SK-N-DZ (cell line): ENCODE measurements at places on chromosomes 6 and 20.

DNA sequence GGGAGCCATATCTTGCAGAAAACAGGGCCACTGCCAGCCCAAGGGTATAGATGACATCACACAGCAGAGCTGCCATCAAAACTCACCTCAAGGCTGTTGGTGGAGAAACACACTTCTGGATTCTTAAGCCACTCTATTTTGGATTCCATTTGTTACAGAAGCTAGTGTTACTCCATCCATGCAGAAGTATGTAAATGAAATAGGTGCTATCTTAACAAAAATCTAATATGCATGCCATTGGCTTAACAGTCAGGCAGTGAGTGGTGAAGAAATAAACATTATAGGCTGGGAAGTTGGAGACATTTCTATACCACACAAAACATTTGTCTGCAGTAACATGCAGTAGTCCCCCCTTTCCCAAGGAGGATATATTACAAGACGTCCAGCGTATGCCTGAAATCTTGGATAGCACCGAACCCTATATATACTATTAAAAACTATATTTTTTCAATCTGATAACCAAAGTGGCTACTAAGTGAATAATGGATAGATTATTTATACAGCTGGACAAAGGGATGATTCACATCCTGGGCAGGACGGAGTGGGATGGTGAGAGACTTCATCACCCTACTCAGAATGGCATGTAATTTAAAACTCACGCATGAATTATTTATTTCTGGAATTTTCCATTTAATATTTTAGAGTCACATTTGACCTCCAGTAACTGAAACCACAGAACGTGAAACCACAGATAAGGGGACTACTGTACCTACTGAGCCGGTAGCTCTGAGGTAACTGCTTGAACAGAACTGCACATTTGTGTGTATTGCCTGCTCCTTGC lies 160.0 kb upstream of the PLN start:
- no peak for DNase-seq

DNA sequence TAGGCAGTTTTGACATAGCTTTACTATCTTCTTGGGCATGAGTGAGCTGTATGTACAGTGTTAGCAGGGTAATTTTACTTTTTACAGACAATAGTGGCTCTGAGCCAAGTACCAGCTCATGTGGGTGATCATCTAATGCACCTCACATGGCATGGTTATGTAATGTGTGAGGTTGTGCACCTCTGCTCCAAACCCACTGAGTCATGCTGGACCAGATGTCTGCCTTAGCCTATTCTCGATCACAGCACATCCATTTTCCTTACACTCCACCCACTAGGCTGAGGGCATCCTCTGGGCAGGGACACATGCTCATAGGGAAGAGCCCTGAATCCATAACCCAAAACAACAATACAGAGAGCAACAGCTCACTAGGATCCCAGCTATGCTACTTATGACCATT lies 71.6 kb upstream of the FBXL4 start:
- DNase-seq = no peak

GRCh38 chr20:18284805-18285533 lies 3.4 kb upstream of the ZNF133 start:
- DNase-seq = no peak

DNA sequence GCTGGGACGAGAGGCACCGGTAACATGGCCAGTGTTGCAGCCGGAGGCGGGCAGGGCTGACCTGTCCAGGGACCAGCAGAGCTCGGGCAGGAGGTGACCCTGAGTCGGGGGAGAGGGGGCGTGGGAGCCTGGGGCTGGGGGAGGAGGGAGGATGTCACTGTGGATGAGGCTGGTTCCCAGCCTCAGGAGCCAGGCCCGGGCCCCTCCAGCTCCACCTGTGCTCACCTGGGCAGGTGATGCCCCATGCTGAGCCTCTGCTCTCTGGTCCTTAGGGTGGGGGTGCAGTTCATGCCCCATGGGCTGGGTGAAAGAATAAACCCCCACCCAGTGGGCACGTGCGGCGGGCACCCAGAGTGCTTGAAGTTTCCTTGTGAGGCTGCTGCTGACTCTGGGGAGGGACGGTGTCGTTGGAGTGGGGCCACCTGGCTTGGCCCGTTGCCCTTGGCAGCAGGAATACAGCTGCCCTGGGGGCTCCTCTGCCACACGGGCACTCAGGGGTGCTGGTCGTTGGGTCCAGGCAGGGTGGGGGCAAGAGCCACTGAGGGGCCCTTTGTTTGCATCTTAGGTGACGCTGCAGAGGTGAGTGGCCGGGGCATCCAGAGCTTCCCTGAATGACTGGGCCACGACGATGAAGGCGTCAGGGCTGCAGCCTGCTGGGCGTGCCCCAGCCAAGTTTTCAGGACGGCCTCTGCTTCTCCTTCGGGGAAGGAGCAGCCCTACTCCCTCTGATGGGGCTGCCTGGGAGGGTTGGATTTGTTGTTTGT lies 24.7 kb upstream of the BHLHE23 start:
- no peak for DNase-seq

GRCh38 chr6:22764496-22764895 lies 195.1 kb downstream of the HDGFL1 start:
- DNase-seq = no peak

GRCh38 chr20:48425817-48426612 lies 401.8 kb downstream of the PREX1 start:
- no peak for DNase-seq

DNA sequence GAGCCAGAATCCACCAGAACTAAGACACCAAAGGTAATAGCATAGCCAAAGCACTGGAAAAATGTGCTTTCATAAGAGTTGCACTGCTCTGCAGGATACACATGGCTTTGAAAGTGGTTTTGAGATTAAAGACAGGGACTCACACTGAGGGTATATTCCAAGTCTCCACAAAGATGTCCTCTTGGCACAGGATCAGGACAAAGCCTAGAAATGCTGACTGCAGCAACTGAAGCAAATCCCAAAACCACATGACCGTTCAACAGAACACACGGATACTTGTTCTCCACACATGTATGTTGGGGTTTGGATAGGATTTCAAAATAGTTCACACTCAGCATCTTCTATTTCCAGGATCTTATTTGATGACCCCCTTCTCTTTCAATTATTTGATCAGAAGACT lies 364.3 kb upstream of the HSF2 start:
- DNase-seq = no peak

DNA sequence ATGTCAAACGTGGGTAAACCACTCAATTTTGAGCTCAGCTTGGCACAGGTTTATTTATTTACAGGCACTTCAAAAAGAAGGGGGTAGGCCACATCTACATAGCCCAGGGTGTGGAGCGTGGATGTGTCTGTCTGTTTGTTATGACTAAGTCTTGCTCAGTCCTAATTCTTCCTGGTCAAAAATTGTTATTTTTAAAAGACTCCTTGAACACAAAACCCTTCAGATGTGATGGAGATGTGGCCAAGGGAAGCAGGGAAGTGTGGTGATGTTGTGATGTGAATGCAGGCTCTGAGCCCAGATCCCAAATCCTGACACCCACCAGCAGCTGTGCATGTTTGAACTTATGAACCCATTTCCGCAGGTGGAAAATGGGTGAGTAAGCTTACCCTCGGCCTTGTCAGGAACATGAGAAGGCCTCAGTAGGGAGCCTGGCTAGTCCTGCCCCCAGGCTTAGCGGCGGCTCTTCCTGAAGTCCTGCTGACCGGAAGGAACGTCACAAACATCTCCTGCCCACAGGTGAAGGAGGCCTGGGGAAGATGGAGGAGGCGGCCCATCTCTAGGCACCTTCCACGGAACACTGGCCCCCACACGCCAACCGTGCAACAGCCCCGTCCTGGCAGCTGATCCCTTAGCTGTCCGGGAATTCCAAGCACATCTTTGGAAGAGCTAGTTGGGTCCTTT lies 119.7 kb downstream of the MYLK4 start:
- DNase-seq = no peak

DNA sequence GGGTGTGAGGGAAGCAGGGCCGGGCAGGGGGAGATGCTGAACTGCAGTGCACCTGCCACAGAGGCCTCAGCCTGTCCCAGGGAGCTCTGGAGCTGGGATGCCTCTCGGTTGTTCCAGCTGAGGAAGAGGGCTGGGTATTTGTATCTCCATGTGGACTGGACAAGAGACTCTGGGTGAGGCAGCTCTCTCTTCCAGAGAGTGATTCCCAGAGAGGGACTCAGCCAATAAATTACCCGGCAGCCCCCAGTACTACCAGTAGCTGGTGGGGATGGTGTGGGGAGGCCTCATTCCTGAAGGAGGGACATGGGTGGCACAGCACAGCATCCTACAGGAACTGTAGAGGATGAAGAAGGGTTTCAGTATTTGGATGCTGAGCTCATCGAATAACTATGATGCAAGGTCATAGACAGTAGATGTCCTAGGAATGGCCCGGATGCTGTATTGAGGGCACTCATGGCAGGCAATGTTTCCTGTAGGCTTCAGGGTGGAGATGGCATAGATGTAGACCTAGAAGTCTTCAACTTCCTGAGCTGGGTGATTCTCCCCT lies 1.4 kb downstream of the FGD2 start:
- DNase-seq = no peak

- peak; percentile 32 for DNase-seq
Observed at GRCh38 chr6:170473301-170473717, 79.8 kb downstream of the PSMB1 start.

- no peak for DNase-seq
Observed at GRCh38 chr6:106536851-106537250, 92.4 kb downstream of the RTN4IP1 start.

- DNase-seq = no peak
Observed at GRCh38 chr6:30964075-30964474, 19.4 kb upstream of the MUC21 start.

DNA sequence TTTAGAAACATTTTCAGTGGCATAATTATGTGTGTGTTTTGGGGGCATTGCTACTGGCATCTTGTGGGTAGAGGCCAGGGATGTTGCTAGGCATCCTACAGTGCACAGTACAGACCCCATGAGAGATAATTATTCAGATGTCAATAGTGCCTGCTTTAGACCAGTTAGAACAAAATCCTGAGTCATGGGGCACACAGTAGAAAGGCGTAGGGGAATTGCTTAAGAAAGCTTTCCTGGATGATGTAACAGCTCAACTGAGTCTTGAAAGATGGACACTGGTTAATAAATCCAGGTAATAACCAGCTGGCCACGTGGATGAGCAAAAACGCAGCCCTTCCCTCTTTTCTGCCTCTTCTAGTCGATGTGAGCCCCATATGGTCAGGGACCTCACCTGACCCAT lies 51.1 kb downstream of the KCNB1 start:
- no peak for DNase-seq

DNA sequence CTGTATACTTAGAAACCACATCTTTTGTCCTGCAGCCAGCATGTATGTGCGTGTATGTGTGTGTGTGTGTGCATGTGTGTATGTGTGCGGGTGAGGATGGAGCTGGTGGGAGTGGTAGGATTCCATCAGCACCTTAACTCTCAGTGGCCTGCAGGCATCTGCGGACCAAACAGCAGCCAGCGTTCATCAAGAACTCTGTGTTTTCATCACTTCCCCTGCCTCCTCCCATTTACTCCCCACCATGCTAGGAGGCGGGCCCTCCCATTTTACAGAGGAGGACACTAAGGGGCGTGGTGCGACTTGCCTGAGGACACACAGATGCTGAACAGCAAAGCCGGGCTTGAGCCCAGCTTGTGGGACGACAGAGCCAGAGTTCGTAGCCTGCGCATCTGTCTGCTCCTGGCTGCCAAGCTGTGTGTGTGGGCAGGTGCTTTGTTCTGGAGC lies 8.9 kb downstream of the VSTM2L start:
- DNase-seq = peak; percentile 88

DNA sequence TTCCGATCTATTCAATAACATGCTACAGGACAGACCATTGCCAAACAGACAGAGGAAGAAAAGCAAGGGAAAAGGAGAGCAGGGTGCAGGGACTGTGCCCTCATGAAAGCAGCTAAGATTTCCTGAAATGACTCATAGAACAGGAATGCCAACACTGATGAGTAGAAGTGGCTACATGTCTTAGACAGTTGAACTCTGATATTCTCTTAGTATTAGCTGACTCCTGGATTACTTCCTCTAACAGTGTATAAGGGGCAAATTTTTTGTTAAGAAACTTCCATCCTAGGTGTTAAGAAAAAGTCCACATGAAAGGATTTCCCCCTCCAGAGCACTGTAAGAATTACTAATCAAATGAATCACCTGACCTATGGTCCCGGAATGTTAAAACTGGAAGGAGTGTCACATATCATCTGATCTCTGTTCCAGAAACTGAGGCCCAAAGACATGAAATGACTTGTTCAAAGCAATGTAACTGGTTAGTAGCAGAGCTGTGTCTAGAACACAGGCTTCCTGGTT lies 224.9 kb downstream of the IBTK start:
- no peak for DNase-seq

GRCh38 chr6:18431581-18431980 lies 44.4 kb downstream of the RNF144B start:
- DNase-seq = no peak

DNA sequence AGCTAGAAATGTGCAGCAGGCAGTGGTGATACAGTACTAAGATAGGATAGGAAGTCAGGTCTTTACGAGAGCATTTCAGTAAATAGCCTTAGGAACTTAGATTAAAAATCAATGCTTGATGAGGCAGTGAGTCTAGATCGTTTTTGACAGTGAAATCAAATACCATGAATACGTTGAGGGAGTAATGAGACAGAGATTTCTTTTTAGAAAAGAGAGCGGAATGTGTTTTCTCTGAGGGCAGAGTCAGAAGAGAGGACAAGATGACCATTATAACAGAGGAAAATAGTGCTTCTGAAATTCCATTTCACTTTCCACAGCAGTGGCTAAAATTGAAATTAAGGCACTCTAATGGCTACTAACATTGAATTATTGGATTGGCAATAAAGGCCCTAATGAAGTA lies 339.6 kb downstream of the UTRN start:
- no peak for DNase-seq

- no peak for DNase-seq
Observed at GRCh38 chr20:62835931-62836861, 19.3 kb downstream of the COL9A3 start.

DNA sequence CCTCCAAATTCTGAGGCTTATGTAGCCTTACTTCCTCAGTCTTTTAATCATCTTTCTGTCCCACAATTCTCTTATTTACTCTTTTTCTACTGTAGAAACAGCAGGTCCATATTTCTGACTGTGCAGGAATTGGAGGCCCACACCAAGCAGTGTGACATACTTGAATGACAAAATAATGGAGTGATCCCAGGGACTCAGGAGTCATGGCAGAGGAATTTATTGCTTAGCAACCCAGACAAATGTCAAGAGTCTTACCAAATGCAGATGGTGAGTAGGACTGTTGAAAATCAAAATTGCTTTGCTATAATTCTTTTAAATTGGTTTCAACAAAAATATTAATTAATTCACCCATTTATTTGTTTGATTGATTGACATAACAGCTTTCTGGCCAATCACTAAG lies 59.9 kb downstream of the HTR1B start:
- no peak for DNase-seq

GRCh38 chr6:21610341-21610740 lies 16.8 kb downstream of the SOX4 start:
- no peak for DNase-seq

GRCh38 chr20:45051204-45052060 lies 49.5 kb downstream of the KCNS1 start:
- DNase-seq = no peak

- DNase-seq = no peak
Observed at GRCh38 chr20:17659801-17660200, 22.2 kb downstream of the RRBP1 start.
